ENCODE measurements at places on chromosomes 16 and 17.

DNA sequence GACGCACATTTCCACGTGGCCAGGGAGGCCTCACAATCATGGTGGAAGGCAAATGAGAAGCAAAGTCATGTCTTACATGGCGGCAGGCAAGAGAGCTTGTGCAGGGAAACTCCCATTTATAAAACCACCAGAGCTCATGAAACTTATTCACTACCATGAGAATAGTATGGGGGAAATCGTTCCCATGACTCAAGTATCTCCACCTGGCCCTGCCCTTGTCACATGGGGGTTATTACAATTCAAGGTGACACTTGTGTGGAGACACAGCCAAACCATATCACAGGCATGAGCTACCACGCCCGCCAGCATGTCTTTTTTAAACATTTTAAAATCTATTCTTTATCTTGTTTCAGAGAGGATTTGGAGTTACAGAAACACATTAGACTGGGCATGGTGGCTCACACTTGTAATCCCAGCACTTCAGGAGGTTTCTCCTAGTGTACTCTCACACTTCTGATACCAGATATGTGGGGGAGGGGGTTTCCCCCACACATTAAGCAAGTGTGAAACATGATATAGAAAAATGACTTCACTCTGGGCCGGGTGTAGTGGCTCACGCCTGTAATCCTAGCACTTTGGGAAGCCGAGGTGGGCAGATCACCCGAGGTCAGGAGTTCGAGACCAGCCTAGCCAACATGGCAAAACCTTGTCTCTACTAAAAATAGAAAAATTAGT, 5.6 kb upstream of the ATMIN start:
- no peak for DNase-seq

- no peak for DNase-seq
Measured at GRCh38 chr17:69760562-69760961, 314.5 kb upstream of the KCNJ16 start.

GRCh38 chr16:9107025-9107970, 15.9 kb downstream of the HAPSTR1 start:
- no peak for DNase-seq

GRCh38 chr16:80742331-80742730, 62.1 kb downstream of the CDYL2 start:
- no peak for DNase-seq

DNA sequence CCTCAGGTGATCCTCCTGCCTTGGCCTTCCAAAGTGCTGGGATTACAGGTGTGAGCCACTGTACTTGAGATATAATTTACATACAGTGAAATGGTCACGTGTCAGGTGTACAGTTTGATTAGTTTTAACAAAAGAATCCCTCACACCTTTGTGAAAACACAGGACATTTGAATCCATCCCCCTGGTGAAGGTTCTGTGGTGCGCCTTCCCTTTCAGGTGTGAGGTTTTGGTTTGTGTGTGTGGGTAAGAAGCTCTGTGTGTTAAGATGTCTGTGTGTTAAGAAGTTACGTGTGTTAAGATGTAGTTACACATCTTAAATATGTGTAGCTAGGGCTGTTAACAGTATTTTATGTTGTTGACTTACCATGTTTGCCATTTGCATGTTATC, 4.4 kb downstream of the SEC14L1 start:
- no peak for DNase-seq

- DNase-seq = no peak
Measured at GRCh38 chr17:73840829-73841228, 196.6 kb upstream of the SDK2 start.

- no peak for DNase-seq
Measured at GRCh38 chr17:70120425-70120824, 45.4 kb downstream of the KCNJ16 start.

DNA sequence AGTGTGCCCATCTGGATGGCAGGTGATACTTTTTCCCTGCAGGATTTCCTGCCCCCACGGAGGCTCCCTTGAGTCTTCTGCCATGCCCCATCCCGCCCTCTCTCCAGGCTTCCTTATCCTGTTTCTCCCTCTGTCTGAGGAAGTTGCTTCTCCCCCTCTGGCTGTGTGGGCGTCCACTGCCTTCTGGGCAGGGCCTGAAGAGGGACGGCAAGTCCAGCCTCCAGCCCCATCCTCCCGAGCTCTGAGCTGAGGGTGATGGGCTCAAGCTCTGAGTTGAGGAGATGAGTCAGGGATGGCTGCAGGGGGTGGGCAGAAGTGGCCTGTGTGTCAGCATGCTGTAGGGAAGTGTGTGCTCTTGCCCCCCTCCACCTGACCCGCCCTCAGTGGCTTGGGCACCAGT, 14.2 kb upstream of the RAP1GAP2 start:
- no peak for DNase-seq

DNA sequence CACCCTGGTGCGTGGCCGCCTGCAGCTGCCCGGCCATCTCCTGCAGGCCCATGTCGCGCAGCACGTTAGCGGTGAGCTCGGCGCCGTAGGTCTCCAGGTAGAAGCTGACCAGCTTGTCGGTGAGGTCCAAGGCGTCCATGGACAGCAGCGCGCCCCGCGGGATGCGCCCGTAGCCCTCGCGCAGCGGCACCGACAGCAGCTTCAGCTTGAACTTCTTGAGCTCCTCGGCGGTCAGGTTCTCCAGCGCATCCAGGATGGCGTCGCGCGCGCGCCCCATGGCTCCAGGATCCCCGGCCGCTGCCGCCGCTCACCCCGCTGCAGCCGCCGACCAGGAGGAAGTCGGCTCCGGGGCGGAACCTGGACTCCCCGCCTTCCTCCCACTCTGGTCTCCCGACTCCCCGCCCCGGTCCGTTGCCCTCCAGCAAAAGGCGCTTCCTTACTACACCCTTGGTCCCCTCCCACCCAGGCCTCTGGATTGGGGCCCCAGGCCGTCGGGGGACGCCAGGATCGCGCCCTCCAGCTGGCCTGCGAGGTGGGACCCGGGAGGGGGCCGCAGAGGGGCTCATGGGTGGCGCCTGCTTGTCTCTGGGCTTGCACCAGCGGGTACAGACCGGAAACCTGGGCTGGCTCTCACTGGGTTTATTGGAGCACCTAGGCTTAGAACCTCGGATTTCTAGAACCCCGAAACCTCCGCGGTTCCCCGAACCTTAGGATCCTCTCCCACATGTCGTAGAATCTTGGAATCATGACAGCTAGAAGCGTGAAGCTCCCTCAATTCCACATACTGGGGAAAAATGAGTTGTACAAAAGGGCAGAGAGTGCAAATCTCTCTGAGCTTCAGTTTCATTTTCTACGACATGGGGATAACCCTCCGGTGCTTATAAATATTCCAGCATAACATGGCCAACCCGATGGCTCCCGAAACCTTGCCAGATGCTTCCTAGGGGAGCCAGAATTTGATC, at the start of gene PYCARD:
Gene PYCARD (minus strand): TSS at position 347 of the 962 bp plus-strand sequence. CDS start 70 bp downstream, at position 277.
- DNase-seq = peak; percentile 56

GRCh38 chr17:74502861-74503260, 28.4 kb downstream of the CD300LB start:
- no peak for DNase-seq

GRCh38 chr17:36590082-36590481, 1.6 kb upstream of the DHRS11 start:
- no peak for DNase-seq

GRCh38 chr17:12081720-12082119, 61.0 kb downstream of the MAP2K4 start:
- DNase-seq = no peak

GRCh38 chr16:50884066-50884860, 142.4 kb downstream of the CYLD start:
- DNase-seq = peak; percentile 65

- no peak for DNase-seq
Measured at GRCh38 chr17:1958134-1958881, 66.8 kb downstream of the RTN4RL1 start.

DNA sequence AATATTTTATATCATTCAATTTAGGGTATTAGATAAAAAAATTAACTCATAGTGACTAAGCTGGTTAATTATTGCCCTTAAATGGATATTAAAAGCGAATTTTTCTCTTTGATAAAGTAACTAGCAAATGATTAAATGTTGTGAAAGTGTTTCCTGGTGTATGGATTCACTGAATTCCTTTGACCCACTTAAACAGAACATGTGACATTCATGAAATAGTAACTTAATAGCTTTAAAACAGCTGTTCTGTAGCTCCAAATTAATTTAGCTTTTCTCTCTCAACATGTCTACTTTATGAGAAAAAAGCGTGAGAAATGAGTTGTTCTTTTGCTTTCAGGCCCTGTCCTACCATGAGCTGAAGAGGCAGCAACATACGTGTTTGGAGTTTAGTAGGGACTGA, 36.4 kb upstream of the APPBP2 start:
- DNase-seq = no peak

GRCh38 chr17:17121162-17121561, 78.9 kb downstream of the MPRIP start:
- no peak for DNase-seq

DNA sequence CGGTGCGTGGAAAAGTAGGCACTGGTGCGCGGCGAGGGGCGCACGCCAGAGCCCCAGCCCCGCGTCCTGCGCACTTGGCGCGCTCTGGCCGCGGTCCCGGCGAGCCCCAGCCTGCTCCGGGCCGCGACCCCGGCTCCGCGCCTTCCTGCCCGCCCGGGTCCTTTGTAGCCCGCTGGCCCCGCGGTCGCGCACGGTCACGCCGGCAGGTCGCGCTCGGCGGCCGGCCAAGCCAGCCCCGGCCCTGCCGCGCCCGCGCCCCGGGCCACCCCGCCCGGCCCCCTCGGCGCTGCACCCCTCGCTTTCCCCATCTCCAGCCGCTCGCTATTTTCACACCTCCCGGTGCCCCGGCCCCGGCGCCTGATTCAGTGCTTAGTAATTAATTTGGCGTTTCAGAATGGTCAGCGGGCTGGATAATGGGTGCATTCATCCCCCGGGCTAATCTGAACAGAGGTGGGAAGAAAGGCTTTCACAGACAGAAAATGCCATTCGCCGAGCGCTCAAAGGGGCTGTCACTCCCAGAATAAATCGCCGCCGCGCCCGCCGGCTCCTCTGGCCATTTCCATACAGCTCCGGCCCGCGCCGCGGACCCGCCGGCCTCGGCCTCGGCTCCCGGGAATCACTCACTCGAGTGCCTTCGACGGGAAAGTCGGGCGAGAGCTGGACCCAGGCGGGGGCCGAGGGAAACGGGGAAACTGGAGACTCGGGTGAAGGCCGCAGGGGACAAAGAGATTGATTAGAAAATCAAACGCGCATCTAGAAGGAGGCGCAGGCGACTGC, 17.8 kb upstream of the NTN1 start:
- no peak for DNase-seq
